ENCODE measurements at places on chromosomes 6 and 20.

DNA sequence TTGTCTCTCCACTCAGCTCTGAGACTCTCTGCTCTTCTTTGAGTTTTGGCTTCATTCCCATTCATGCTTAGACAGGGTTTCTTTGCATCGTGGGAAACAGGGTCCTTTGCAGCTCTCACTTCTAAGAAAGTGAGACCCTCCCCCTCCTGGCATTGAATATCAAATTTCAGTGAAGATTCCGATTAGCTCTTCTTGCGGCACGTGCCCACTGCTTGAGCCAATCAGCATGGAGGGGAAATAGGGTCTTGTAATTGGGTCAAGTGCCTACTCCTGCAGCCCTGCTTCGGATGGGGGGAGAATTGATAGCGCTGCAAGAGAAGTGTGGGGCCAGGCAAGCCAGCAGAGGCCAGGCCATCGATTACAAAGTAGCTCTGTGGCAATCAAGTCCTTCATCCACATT, 69.6 kb downstream of the TFAP2C start:
- no peak for DNase-seq

GRCh38 chr6:36826520-36827227, 12.6 kb downstream of the CPNE5 start:
- no peak for DNase-seq

GRCh38 chr6:160859822-160860221, 131.7 kb upstream of the MAP3K4 start:
- DNase-seq: no peak

- no peak for DNase-seq
These were observed 171.4 kb upstream of the QKI start for GRCh38 chr6:163243083-163243482.

DNA sequence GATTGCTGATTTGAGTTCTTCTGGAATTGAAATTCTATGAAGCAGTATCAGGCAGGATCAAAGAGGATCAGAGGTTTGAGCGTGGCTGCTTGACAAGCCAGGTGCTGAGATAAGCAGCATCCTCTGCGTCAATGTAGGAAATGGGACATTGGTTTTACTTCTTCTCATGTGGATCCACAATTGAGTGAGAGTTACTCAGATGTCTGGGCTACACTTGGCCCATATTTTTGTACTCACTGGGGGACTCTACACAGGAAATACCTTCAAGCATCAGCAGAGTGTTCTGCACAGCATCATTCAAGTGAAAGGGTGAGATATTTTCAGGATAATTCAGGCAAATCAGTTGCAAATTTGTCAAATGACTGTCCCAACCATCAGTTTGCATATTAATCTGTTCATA, 613.9 kb upstream of the ARID1B start:
- DNase-seq: no peak

DNA sequence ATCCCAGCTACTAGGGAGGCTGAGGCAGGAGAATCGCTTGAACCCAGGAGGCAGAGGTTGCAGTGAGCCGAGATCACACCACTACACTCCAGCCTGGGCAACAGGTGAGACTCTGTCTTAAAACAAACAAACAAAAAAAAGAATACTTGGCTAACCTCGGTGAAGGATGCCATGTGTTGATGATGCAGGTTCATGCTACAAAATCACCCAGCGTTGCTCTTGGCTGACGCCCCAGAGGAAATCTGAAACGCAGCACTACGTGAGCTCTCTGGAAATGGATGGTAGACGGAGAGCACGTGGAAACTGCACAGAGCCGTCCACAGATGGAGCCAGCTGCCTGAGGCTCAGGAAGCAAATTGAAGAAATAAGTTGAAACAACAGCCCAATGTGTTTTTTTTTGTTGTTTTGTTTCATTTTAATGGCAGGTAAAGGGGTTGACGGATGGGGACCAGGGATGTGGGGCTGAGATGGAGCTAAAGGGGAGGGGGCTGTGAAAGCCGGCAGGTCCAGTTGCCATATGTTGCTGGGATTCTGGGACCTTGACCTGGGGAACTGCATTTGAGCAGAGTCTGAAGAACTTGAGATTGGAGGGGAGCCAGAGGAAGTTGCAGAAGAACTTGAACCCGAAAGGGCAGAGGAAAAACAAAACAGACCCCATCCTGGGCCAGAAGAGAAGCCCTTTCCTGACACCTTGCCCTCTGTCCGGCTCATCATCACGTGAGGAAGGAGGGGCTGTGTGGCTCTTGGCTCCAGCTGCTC, 12.8 kb upstream of the MANBAL start:
- DNase-seq: no peak

- DNase-seq: no peak
These were observed 317.6 kb downstream of the TPBG start for GRCh38 chr6:82681119-82681714.

- no peak for DNase-seq
These were observed 77.0 kb downstream of the DTNBP1 start for GRCh38 chr6:15585760-15586214.

- no peak for DNase-seq
These were observed 42.1 kb upstream of the PTPRT start for GRCh38 chr20:43231829-43232228.

GRCh38 chr6:53439556-53439955, 90.8 kb upstream of the ELOVL5 start:
- DNase-seq: no peak

DNA sequence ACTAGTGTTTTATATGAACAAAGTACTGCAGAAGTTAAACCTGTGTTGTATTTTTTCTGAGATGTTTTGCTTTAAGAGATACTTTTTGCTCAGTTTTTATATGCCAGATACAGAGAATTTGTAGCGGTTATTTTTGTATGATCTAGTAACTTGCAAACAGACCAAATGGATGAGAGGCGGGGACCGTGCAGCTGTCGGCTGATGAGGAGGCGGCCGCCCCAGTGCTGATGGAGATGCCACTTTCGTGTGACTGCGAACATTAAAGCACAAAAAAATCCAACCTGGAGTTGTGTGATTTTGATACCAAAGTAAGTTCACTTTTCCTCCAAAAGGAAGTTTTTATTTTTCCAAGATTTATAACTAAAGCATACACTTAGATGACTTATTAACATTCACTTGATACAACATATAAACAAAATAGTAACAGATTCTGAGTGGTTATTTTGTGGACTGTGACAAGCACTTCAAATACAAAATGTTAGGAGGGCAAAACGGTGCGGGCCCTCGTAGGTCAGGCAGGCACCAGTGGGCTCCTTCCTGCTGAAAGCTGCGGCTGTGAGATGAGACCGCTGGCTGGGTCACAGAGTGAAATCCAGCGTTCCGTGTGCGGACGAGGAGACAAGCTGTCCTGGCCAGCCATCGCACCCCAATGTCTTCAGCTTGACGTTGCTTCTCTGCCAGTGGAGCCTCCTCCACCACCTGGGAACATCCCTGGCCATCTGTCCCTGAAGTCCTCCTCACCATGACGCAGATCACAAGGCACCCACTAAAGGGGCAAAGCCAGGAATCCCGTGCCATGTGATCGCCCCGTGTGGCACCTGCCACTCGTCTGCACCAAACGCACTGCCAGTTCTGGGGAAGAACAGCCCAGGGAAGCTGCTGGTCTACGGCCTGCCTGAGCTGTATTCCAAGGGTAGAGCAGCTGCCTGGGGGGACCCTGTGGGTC, 4.0 kb upstream of the OGFR start:
- no peak for DNase-seq

DNA sequence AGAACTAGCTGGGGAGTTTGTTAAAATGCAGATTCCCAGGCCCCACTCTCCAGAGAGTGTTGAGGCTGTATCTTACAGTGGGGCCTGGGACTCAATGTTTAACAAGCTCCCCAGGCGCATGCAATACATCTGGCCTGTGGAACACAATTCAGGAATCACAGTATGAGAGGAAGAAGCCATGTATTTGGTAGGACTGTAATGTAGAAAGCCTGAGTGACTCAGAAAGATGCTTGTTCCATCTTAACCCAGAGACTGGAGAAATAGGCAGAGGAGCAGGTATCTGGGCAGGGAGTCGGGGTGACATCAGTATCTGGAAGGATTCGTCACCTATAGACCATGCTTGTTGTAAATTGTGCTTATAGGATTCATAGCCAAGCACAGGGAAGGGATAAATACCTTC, 90.5 kb downstream of the UNC5CL start:
- no peak for DNase-seq

- no peak for DNase-seq
These were observed 2.8 kb downstream of the NEDD9 start for GRCh38 chr6:11229655-11230046.

- no peak for DNase-seq
These were observed 10.5 kb downstream of the NT5E start for GRCh38 chr6:85460154-85460920.

DNA sequence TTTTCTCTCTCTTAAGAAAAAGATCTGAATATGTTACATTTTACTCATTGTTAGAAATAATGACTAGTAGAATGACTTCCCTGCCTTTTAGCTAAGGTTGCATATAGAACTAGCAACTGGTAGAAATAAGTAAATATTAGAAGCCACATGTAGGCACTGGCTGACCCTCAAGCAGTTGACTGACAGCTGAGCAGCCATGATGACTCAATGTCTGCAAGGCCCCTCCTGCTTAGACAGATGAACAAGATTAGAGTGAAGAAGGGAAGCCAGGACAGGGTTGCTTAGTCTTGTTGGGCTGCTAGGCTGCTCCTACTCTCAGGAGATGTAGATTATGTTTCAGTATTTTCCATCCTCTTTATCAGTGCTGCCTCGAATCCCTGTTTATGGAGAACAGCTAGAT, 6.5 kb downstream of the MEP1A start:
- no peak for DNase-seq

DNA sequence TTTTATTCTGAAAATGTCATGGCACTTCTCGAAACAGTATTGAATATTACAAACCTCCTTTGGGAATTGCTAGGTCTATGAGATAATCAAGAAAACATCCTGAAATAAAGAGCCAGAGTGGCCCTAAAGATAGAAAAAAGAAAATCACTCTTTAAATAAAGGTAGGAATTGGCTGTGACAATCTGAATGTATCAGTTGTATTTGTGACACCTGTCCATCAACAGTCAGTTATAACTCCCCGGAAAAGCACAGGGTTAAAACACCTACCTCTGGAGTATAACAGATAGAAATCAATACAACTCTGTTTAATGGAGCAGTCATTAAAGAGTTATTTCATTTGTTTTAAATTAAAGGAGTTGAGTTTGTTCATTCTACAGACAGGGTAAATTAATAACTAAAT, 21.2 kb downstream of the RNF24 start:
- DNase-seq: no peak

DNA sequence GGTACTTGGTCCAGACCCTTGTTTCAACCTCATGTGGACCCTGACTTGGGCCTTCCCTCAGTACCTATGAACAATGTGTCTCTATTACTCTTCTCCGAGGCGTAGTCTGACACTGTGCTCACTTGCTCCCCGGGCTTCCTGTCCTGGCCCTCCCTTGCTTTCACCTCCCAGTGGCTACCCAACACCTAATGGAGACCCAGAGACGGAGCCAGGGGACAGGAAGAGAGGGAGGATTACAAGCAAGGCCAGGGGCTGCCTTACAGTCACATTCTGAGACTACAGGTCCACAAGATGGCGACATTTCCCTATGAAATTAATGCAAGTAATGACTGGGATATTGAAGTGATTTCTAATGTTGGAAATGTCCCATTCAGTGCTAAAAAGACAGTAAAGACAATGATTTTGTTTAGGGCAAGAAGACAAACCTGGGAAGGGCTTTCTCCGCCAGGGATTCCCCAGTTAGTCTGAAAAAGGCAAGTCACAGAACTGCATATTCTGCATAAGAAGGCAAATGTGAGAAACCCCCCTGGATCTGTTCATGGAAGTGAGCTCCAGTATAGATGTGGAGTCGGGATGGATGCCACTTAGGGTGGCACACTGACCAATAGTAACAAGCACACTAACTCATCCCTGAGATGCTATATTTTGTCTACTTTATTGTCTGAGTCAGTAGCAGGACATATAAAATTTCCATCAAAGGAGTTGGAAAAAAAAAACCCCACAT, 44.0 kb upstream of the ZBTB24 start:
- peak; percentile 41 for DNase-seq

DNA sequence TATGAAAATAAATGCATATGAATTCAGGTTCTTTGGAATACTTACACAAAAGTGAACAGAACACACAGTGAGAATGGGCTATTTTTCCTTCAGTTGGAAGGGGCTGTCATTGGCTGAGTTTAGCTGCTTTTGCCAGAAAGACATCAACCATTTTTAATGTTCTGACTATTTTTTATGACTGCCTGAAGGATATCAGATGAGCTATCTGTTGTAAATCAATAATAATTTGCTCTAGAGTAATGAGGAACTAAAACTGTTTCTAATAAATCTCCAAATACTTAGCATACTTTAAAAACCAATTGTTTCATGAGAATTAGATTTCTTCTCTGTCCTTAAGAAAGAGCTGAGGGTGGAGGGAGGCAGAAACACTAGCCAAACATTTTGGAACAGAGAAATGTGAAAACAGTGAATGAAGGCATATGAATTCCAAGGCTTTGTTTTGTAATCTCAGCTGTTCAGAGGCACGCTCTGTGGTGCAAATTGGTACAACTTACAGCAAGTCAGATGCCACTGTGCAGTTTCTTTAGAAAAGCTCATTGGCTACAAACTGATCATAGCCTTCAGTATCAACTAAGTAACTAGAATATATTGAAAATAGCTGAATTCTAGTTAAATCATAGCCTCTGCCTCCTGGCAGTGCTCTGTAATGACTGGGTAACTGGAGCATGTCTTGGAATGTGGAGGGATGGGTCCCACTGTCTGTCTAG, 228.9 kb upstream of the JAG1 start:
- no peak for DNase-seq

DNA sequence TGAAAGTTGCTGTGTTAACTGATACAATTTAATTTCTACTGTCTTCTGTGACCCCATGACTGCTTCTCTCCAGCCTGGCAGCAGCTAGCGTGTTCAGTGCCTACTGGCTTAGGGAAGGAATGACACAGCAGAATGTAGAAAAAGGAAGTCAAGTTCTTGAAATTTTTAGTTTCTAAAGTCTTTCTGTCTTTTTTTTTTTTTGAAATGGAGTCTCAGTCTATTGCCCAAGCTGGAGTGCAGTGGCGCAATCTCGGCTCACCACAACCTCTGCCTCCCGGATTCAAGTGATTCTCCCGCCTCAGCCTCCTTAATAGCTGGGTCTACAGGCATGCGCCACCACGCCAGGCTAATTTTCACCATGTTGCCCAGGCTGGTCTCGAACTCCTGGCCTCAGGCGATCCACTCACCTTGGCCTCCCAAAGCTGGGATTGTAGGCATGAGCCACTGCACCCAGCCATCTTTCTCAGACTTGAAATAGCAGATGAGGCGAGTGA, 39.3 kb downstream of the PCNA start:
- DNase-seq: no peak

- DNase-seq: no peak
These were observed 23.2 kb downstream of the AFDN start for GRCh38 chr6:167849846-167850459.

DNA sequence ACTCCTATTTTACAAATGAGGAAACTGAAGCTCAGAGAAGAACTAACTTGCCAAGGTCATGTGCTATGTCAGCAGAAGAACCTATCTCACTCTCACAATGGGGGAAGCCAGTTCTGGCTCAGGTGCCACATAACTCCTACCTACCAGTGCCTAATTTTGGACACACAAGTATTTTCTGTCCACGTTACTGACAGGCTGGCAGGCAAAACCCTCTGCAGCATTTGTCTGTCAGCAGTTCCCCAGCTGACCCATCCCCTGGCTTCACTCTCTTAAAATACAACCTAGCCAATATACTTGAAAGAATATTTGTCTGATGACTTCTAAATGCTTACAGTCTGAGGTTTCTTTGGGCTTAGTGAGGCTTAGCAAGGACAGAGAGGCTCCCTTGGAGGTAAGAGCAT, 15.5 kb downstream of the GSS start:
- DNase-seq: no peak

- no peak for DNase-seq
These were observed 52.6 kb downstream of the BMP5 start for GRCh38 chr6:55822815-55823214.

GRCh38 chr6:44243345-44243744, 3.6 kb upstream of the HSP90AB1 start:
- DNase-seq: no peak

Data from activated CD8-positive, alpha-beta memory T cell treated with anti-CD3 and anti-CD28 coated beads, Interleukin-2, amount 50 U/mL, for 4 hours (primary cell).